ENCODE measurements at places on chromosomes 16 and 17. TPM values are rescaled to one million over a fixed set of nuclear protein-coding genes. Genes with fewer than 3 reads are reported as not detected.

SP6 gene
- 5.9 TPM for total RNA-seq

NAGS gene
- 0.82 TPM for total RNA-seq

KIF19 gene
- 0.05 TPM for total RNA-seq

YPEL3 gene
- total RNA-seq = 6.0 TPM

CCDC78 gene
- 6.3 TPM for total RNA-seq

OTOP2 gene
- 0.08 TPM for total RNA-seq

ST6GALNAC1 gene
- total RNA-seq = 0.05 TPM

RCVRN gene
- total RNA-seq = not detected

IRX6 gene
- total RNA-seq = not detected
